ENCODE measurements at places on chromosomes 6 and 20. TPM values are rescaled to one million over a fixed set of nuclear protein-coding genes. Genes with fewer than 3 reads are reported as not detected.

DNA sequence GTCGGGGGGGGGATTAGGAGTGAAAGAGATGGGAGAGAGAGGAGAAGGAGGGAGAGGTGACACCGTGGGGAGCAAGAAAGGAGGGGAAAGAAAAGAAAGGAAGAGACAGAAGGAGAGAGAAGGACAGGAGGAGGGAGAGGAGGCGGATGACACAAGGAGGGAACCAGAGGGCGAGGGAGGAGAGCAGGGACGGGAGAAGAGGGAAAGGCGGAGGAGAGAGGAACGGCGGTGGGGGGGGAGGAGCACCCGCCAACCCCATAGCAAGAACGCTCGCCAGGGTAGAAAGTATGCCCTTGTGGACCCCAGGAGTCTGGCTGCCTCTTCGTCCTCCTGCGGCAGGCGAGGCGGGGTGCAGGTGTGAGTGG lies 4.5 kb upstream of the INSM1 start:
- no peak for DNase-seq

The CCHCR1 gene
- total RNA-seq, result 62.6 TPM

DNA sequence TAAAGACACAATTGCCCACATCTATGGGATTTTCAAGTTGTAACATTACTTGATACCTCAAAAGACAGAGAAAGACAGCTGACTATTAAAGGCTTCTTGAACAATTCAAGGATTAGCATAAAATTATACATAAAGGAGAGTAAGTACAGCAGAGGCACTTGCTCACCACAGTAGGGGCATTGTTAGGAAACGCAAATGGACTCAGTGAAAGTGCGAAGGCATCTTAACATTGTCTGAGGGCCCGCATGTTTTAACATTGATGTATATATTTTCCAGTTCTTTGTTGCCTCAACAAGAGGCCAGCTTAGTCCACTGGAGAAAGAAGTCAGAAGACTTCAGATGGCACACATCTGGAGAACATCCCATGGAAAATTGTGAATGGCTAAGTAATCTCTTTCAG lies 115.4 kb downstream of the SIM1 start:
- no peak for DNase-seq

- no peak for DNase-seq
Observed at GRCh38 chr6:90297115-90297866, 648 bp upstream of the BACH2 start.

The IL20RA gene
- total RNA-seq, result 1.3 TPM

The PRKN gene
- 0.59 TPM for total RNA-seq

Data from WTC11 (cell line).